ENCODE measurements at places on chromosomes 3 and 15.

DNA sequence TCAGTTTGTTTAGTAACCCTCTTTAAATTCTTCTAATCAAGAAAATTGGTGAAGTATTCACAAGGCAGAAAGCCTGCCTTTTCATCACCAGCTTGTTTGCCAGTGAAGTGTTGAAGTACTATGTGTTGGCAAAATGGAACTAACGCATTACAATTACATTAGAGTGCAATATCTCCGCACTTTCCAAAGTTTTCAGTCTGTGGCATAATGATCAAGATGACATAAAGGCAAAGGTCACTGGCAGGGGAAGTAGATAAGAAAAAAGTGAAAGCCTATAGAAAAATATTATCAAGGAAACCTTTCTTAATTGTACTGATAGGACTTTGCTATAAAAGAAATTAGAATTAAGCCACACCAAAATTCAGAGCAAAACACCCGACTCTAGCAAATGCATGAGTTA, 25.0 kb upstream of the TM4SF1 start:
- no peak for DNase-seq

DNA sequence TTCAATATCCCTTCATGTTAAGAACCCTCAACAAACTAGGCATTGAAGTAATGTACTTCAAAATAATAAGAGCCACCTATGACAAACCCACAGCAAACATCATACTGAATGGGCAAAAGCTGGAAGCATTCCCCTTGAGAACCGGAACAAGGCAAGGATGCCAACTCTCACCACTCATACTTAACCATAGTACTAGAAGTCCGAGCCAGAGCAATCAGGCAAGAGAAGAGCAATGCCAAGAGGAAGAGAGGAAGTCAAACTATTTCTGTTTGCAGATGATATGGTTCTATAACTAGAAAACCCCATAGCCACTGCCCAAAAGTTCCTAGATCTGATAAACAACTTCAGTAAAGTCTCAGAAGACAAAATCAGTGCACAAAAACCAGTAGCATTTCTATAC, 161.9 kb downstream of the UBE2E2 start:
- DNase-seq = no peak

- DNase-seq = no peak
Measured at GRCh38 chr3:106088304-106088703, 219.5 kb upstream of the CBLB start.

- no peak for DNase-seq
Measured at GRCh38 chr3:22582266-22582665, 620.9 kb upstream of the UBE2E2 start.

DNA sequence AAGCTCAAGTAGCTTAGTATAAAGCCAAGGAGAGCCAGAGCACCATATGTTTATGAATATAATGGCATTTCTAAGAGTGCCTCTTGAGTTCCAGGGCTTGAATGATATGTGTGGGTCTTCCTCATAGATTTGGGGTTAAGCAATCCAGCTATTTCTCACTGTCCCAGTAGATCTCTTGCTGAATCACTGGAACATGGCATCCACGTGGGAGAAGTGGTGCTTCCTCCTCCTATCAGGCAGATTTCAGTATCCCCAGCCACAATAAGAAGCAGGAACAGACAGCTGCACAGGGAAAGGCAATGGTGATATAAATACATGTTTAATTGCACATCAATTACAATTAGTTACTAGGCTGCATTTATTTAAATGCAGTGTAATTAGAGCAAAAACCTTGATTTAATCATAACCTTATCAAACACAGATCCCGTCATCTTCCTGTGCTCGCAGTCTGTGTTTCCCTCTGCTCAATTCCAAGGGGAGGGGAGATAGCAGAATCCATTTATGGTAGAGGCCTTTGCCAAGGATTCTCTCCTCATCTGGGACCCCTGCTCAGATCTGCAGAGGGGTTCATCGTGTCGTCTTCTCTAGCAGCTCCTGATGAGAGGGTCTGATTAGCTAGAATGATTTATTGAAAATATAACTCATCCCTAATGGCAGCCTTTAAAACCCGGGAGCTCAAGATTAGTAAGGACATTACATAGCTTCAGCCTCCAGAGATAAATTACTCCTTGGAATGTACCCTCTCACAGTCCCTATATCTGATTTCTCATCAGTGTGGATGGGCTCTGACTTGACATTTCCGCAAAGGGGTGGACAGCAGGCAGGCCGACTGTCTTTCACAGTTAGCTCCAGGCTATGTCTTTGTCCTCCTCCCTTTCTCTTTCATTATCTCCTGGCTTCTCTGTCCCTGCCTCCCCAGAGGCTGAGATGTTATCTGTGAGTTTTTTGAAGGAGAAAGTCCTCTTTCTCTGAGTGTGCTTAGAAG, 775.9 kb downstream of the AGBL1 start:
- DNase-seq = no peak

- DNase-seq = no peak
Measured at GRCh38 chr3:117790235-117790987, 1080.8 kb downstream of the TUSC7 start.

DNA sequence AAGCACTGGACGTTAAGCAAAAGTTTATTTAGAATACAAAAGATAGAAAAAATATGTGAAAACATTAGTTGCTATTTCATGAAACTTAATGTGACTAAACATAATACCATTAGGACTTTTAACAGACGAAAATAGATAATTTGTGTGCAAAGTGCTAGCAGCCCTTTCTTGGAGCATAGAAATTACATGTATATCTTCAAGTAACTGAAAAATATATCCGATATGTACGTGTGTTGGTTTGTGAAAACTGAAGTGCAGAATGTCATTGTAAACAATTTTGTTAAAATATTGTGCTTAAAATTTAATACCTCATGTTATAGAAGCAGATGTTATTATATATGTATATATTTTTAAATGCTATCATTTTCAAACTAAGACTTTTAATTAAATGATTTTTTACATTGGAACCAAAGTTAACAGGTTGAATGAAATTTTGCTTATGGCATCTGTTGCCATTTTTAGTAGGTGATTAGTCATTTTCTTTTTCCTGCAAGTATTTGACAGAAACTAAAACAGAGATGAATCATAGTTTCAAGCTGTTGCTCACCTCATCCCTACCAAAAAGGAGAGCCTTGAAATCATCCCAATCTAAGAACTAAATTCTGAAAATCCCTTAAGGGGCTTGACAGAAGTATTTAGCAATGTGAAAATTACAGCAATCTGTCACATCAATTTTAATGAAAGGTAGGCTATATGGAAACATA, 334.8 kb downstream of the NAALADL2 start:
- no peak for DNase-seq

GRCh38 chr15:47388299-47388698, 329.0 kb upstream of the SEMA6D start:
- DNase-seq = no peak

DNA sequence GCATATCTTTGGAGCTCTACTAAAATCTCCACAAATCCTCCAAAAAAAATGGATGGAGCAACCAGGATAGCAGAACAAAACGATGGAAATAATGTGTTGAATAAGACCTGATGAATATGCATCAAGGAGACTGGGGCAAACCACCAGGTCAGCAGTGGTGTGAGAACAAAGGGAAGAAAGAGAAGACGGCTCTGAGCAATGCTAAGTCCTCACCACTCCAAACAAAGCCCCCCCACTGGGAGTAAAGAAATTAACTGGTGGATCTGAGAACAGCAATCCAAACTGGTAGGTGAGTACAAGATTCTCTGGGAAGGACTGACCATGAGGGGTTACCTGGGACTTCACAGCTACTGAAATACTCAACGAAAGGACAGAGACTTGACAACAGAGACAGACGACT, 977.3 kb downstream of the TBL1XR1 start:
- no peak for DNase-seq

Data from K562 (cell line).